WTC11 (cell line): ENCODE measurements at places on chromosomes 12 and 14. TPM values are rescaled to one million over a fixed set of nuclear protein-coding genes. Genes with fewer than 3 reads are reported as not detected.

The TMEM117 gene
- total RNA-seq = 0.73 to 1.5 TPM (median 1.4 TPM) in 3 replicates

The CACNA2D4 gene
- 0.04 to 0.46 TPM (median 0.25 TPM) in 3 replicates for total RNA-seq

The SUDS3 gene
- total RNA-seq = 63.9 to 65.5 TPM (median 64.7 TPM) in 3 replicates

The TMPRSS12 gene
- total RNA-seq = not detected in 3 replicates

The PTPRO gene
- 0.57 to 1.1 TPM (median 1.0 TPM) in 3 replicates for total RNA-seq

The HOXC12 gene
- not detected in 3 replicates for total RNA-seq

The ACSM4 gene
- total RNA-seq = not detected in 3 replicates

The C12orf54 gene
- total RNA-seq = not detected in 3 replicates

GRCh38 chr12:3225154-3225795, 148.1 kb downstream of the TSPAN9 start:
- H3K27me3 ChIP-seq = no peaks in the 10 kb centered on the region
- no peak overlapping the region for H3K4me3 ChIP-seq
- no peak overlapping the region for H3K27ac ChIP-seq
- peaks cover 33% of the 10 kb centered on the region for H3K4me1 ChIP-seq
- no peak for DNase-seq

DNA sequence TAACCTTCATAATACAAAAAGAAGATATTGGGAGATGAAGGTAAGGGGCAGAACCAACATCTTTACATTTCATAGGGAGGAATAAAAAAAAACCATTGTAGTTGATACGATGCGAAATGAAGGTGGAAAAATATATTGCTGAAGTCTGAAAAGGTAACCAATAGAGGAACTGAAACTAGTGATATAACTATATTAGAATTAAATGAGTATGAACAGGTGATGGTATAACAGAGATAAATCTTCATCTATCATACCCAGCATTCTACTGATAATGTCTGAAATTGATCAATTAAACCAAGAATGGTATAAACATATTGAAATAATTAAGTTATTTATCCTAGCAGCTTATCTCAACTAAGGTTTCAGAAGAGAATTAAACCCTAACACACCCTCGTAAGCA, 332.1 kb downstream of the NELL2 start:
- no peak overlapping the region for H3K4me3 ChIP-seq
- H3K4me1 ChIP-seq = peaks cover 11% of the 10 kb centered on the region
- H3K36me3 ChIP-seq = no peaks in the 10 kb centered on the region
- H3K27me3 ChIP-seq = no peaks in the 10 kb centered on the region

DNA sequence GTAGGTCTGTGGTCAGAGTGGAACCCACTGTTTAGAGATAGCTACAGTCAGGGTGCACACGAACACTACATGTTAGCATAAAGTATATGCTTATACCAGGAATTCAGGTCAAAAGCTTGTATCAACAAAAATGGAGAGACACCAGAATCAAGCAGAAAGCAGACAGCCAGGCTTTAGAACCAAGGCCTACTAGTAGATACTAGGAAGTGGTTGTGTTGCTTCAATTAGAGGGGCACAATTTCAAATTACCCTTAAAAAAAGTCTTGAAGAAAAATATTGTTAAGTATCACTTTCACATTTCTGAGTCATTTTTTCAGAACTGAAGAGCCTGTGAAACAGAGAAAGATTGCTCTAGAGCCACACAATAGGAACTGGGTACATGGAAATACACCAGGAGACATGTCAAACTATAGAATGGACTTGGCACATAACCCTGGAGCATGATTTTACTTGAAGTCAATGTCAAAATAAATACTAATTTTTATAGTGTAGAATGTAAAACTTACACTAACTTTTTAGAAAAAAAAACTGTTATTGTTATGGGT, 41.6 kb downstream of the LRRC9 start:
- no peak for DNase-seq
- no peak overlapping the region for H3K27ac ChIP-seq
- H3K4me3 ChIP-seq = no peak overlapping the region

DNA sequence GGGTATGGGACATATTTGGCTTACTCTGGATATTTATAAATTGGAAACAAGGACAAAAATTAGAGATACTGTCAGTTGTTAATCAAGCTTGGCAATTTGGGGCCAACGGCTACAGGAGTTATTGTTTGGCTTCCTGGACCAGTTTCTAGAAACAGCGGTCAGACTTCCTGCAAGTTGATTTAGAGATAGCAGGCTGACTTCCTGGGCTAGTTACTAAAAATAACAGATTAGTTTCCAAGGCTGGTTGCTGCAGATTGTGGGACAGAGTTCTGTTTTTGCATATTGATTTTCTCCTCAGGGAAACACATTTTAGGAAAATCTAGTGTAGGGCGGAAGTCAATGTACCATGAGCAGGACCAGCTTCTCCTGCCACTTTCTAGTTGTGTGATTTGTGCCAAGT, 144.0 kb upstream of the TMPO start:
- H3K36me3 ChIP-seq = no peaks in the 10 kb centered on the region
- H3K27ac ChIP-seq = no peak overlapping the region
- peaks cover 20% of the 10 kb centered on the region for H3K4me1 ChIP-seq
- H3K4me3 ChIP-seq = no peak overlapping the region
- no peaks in the 10 kb centered on the region for H3K27me3 ChIP-seq

GRCh38 chr12:15289192-15289591, 33.1 kb upstream of the PTPRO start:
- H3K27me3 ChIP-seq = no peaks in the 10 kb centered on the region
- no peak overlapping the region for H3K4me3 ChIP-seq
- no peak for DNase-seq
- H3K27ac ChIP-seq = no peak overlapping the region
- H3K4me1 ChIP-seq = no peaks in the 10 kb centered on the region
